Activated B cell treated with CpG ODN at 0.5 μM for 24 hours (primary cell): ENCODE measurements at places on chromosomes 3 and 15. TPM values are rescaled to one million over a fixed set of nuclear protein-coding genes. Genes with fewer than 3 reads are reported as not detected.

The CELF6 gene
- total RNA-seq: 2.0 and 2.2 TPM in 2 replicates

The PPP1R2 gene
- total RNA-seq: 62.5 and 64.1 TPM in 2 replicates

The ZCWPW2 gene
- not detected in 2 replicates for total RNA-seq

GRCh38 chr3:59128685-59129084, 78.9 kb upstream of the CFAP20DC start:
- no peak for DNase-seq

- DNase-seq: no peak
Observed at GRCh38 chr3:99836681-99837080, 19.0 kb downstream of the CMSS1 start.

DNA sequence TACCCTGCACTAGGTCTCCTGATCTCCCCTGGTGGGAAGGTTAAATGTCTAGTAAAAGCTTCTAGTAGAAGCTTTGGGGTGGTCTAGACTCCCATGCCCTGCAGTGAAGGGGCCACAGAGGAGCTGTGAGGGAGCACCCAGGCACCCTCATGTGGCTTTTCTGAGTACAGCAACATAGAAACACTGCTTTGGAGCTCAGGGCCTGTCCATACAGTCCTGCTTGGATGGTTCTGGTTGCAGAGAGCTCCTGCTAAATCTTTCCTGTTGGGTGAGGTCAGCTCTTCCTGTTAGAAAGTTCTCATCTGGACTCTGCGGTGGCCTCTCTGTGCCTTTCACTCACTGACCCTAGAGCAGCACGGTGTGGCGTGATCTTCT, 47.8 kb downstream of the GPD1L start:
- no peak for DNase-seq
